ENCODE measurements at places on chromosomes 7 and 10.

GRCh38 chr7:4159761-4160554 lies 522.1 kb upstream of the FOXK1 start:
- no peak for DNase-seq

GRCh38 chr10:106722524-106722923 lies 442.0 kb downstream of the SORCS1 start:
- no peak for DNase-seq

DNA sequence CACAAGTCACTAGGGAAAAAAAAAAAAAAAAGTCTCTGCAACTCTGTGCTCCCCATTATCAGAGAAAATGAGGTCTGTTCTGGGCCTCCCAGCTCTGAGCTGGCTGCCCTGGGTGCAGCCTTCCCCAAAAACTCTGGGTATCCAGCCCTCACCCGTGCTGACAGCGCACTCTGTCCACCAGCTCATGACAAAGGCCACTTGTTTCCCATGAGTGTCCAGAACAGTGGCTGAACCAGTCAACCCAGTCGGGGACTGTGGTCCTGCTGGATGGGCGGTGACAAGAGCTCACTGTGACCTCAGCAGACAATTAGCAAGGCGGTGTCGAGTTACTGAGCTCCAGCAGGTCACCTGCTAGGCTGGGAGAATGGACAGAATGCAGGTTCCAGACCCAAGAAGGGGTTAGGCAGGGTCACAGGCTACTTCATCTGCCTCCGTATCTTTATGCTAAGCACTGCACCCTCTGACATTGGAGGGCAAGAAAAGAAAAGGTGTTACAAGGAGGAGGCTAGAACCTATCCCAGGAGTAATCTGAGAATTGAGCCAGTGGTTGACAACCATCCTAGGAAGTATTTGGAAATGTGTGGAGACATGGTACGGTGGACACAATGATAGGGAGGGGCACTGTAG lies 37.2 kb downstream of the DLG5 start:
- DNase-seq: no peak

GRCh38 chr10:128386231-128386630 lies 260.0 kb upstream of the MKI67 start:
- no peak for DNase-seq

DNA sequence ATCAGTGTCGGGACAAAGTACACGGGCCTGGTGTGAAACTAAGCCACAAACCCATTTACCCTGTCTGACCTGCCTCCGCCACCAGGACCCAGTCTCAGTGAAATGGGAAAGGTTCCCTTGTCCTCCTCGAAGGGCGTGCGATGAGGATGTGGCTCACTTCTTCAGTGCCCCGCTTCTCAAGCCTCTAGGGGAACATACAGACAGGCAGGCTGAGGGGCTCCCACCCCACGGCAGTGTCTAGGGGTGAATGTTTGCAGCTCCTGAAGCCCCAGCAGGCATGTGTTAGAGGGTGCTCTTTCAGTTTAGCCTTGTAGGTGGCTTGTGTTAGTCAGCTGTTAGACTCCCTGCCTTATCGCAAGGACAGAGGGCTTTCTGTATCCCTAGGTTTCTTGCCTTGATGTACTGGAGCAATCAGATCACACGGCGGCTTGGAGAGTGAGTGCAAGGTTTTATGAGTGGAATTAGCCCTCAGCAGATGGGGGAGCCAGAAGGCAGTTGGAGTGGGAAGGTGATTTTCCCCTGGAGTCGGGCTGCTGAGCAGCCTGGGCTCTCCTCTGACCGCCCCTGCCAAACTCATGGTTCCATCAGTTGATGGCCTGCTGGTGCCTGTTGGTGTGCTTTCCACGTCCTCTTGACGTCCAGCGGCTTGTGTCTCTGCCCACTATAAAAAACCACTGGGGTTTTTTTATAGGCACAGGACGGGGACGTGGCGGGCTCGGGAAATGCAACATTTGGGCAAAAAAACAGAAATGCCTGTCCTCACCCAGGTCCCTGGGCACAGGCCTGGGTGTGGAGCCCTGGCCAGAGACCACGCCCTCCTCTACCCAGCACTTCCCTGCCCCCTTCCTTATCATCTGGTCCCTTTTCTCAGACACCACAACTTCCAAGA lies 759 bp downstream of the NUDT1 start:
- DNase-seq: peak; percentile 92

DNA sequence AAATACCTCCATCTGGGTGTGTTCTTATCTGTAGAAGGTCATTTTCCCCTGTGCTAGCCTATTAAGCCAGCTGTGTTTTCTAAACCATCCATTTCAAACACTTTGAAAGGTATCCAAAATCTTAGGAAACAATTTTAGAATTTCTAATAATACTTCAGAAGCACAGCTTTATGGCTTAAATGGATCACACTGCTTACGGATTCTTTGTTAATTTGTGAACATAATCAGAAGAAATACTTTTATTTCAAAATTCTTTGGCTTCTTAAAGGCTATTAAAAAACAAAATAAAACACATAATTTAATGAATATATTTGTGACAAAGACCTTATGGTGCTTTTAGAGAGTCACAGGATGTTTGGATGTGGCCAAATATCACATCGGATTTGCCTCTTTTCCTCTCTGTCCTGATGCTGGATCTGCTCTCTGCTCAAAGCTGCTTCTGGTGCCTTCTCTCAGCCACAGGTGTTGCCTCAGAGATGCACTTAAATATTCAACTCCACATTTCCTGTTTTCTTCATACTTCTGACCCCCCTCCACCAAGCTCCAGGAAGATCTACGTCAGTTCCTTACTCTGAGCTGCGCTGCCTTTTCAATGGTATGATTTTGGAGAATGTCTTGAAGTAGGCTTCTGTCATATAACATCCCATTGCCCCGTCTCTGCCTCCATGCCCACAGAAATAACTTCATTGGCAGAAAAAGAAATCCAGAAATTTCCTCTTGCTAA lies 230.6 kb downstream of the MLLT10 start:
- DNase-seq: no peak

- DNase-seq: no peak
Observed at GRCh38 chr7:36423633-36424032, 34.0 kb downstream of the ANLN start.

- peak; percentile 15 for DNase-seq
Observed at GRCh38 chr10:83108565-83109333, 1030.6 kb upstream of the GHITM start.

Data from osteoblast (primary cell).